ENCODE measurements at places on chromosomes 3 and 15. TPM values are rescaled to one million over a fixed set of nuclear protein-coding genes. Genes with fewer than 3 reads are reported as not detected.

Gene TRIP4
- total RNA-seq: 26.0 TPM

Gene WDR93
- not detected for total RNA-seq

Gene HESX1
- total RNA-seq: 0.36 TPM

Gene GNAT1
- not detected for total RNA-seq

Gene OXTR
- 0.54 TPM for total RNA-seq
